MCF 10A (cell line): ENCODE measurements at places on chromosomes 11 and 22.
A peak's percentile ranks its signal among the peaks of the same experiment; 100 is the strongest.

DNA sequence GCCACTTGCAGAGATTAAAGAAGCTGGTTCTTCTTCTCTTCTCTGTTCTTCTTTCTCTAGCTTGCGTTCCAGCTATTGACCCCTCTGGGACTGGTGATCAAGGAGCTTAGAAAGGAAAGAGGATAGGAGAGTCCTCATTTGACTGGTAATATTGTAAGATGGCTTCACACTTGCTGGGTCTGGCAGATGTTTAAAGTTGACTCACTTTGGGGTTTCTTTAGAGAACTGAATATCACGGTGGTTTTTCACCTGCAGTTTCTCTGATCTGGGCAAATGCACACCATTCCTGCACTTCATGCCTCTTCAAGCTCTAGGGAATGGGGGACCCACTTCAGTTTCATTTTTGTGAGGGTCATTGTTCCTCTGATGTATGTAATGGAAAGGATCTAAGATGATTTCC, 41.8 kb upstream of the DEUP1 start:
- H3K27me3 ChIP-seq, result no peaks in the 10 kb centered on the region
- H3K4me3 ChIP-seq, result no peak overlapping the region
- no peak for DNase-seq
- H3K4me1 ChIP-seq, result no peaks in the 10 kb centered on the region
- no peaks in the 10 kb centered on the region for H3K36me3 ChIP-seq

DNA sequence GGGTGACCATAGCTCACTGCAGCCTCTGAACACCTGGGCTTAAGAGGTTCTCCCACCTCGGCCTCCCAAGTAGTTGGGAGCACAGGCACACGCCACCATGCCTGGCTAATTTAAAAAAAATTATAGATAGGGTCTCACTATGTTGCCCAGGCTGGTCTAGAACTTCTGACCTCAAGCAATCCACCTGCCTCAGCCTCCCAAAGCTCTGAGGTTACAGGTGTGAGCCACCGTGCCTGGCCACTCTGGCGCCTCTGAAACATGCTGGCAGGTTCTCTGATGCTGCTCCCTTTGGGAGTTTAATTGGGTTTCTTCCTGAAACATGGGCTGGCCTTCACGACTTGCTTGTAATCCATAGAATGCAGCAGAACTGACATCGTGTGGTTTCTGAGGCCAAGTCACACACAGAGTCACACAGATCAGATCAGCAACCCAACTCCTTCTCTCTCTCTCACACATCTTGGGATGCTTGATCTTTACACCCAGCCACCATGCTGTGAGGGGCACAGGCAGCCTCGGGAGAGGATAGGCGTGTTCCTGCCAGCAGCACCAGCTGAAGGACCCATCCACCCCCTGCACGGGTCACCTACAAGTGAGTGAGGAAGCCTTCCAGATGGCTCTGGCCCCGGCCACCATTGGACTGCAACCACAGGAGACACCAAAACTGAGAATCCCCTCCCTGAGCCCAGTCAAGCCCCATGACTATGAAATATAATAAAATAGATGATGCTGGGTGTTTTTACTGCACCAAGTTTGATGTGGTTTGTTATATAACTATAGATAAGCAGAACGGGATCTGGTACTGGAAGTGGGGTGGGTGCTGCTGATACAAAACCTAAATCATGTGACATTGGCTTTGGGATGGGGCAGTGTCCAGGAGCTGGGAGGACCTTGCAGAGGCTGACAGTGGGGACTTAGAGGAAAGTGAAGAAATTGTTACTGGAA, 3.1 kb upstream of the GSC2 start:
- no peak overlapping the region for H3K27ac ChIP-seq
- DNase-seq, result no peak
- no peaks in the 10 kb centered on the region for H3K36me3 ChIP-seq

GRCh38 chr11:2399488-2400068, 972 bp upstream of the TSSC4 start:
- peak; percentile 19 for DNase-seq
- H3K4me1 ChIP-seq, result no peaks in the 10 kb centered on the region
- H3K36me3 ChIP-seq, result peaks cover 42% of the 10 kb centered on the region
- H3K27me3 ChIP-seq, result no peaks in the 10 kb centered on the region

GRCh38 chr11:94722735-94723134, 45.4 kb upstream of the AMOTL1 start:
- peaks cover 26% of the 10 kb centered on the region for H3K4me1 ChIP-seq
- DNase-seq, result no peak
- H3K27me3 ChIP-seq, result no peaks in the 10 kb centered on the region
- no peak overlapping the region for H3K4me3 ChIP-seq
- H3K36me3 ChIP-seq, result peaks cover 18% of the 10 kb centered on the region
- H3K27ac ChIP-seq, result peak overlapping the region; percentile 5

- no peaks in the 10 kb centered on the region for H3K27me3 ChIP-seq
- no peak for DNase-seq
- H3K27ac ChIP-seq, result no peak overlapping the region
- H3K36me3 ChIP-seq, result peaks cover 41% of the 10 kb centered on the region
- no peak overlapping the region for H3K4me3 ChIP-seq
These were observed 31.6 kb downstream of the CPT1A start for GRCh38 chr11:68810164-68810563.

- H3K27ac ChIP-seq, result no peak overlapping the region
- H3K4me1 ChIP-seq, result peaks cover 41% of the 10 kb centered on the region
- no peaks in the 10 kb centered on the region for H3K36me3 ChIP-seq
- H3K27me3 ChIP-seq, result no peaks in the 10 kb centered on the region
- H3K4me3 ChIP-seq, result no peak overlapping the region
- DNase-seq, result no peak
These were observed 9.0 kb downstream of the VSTM5 start for GRCh38 chr11:93841446-93841845.

GRCh38 chr11:88340366-88340935, 2.9 kb upstream of the CTSC start:
- peaks cover 31% of the 10 kb centered on the region for H3K4me1 ChIP-seq
- no peak overlapping the region for H3K4me3 ChIP-seq

DNA sequence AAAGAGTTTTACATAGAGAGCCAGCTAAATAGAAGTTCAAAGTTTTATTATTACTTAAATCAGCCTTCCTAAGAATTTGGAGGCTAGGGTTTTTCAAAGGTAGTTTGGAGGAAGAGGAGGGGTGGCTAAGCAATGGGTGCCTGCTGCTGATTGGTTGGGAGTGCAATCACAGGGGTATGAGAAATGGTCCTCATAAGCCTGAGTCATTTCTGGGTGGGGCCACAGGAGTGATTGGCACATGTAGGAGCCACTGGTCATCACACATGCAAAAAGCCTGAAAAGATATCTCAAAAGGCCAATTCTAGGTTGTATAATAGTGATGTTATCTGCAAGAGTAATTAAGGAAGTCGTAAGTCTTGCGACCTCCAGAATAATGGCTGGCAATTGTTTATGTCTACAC, 12.9 kb downstream of the OR51L1 start:
- no peak overlapping the region for H3K27ac ChIP-seq
- H3K27me3 ChIP-seq, result peaks cover 21% of the 10 kb centered on the region
- DNase-seq, result peak; percentile 5

DNA sequence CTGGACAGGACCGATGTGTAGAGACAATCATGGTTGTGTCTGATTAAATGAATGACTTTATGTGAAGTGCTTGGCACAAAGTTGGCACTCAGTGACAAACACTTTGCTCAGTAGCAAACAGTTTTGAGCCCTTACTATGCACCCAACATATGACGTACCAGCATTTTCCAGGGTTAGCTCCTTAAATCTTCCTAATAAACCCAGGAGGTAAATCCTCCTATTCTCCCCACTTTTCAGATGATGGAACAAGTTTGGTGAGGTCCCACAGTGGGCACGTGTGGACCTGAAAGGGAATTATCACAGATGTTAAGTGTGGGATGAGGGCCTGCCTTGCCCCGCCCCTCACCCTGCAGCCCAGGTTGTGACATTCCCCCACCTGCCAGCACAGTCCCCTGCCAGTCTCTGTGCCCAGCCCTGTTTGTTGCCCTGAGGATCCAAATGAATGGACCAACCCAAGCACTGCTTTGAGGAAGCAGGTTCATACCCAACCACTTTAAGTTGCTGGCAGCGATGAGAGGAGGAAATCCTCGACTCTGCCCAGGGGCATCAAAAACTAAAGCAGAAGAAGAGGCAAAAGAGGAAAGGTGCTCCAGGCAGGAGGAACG, 6.6 kb upstream of the CARD10 start:
- no peak overlapping the region for H3K4me3 ChIP-seq
- no peaks in the 10 kb centered on the region for H3K36me3 ChIP-seq
- H3K27ac ChIP-seq, result peak overlapping the region; percentile 57
- H3K4me1 ChIP-seq, result peaks cover 13% of the 10 kb centered on the region
- DNase-seq, result no peak

GRCh38 chr22:33095661-33096060, 37.5 kb upstream of the SYN3 start:
- no peaks in the 10 kb centered on the region for H3K4me1 ChIP-seq
- H3K36me3 ChIP-seq, result no peaks in the 10 kb centered on the region
- no peak overlapping the region for H3K4me3 ChIP-seq
- no peak overlapping the region for H3K27ac ChIP-seq
- no peak for DNase-seq
- H3K27me3 ChIP-seq, result peaks cover 29% of the 10 kb centered on the region
